ENCODE measurements at places on chromosomes 7 and 10. TPM values are rescaled to one million over a fixed set of nuclear protein-coding genes. Genes with fewer than 3 reads are reported as not detected.

DNA sequence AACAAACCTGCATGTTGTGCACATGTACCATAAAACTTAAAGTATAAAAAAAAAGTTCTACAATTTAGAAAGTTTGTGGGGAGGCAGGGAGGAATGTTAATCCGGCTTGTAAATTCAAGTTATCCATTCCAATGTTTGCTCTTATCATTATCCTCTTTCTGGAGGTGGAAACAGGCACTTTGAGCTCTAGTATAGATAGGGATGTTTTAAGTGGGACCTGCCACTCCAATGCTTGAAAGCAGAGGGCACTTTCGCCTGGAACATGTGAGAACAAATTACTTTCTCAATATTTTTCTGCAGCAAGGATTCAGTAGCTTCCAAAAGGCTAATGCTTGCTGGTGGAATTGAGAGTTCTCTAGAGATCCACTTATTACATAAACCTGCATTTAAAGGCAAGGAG is 45.6 kb downstream of the FEZF1 start:
- no peak for DNase-seq

Gene CAMK2G
- 29.1 TPM for total RNA-seq

Gene VSIR
- 66.6 TPM for total RNA-seq

GRCh38 chr7:25091779-25092178 is 33.3 kb downstream of the CYCS start:
- no peak for DNase-seq

Gene SLK
- 45.5 TPM for total RNA-seq

Gene WAPL
- 34.7 TPM for total RNA-seq

Gene UCN3
- total RNA-seq = not detected

DNA sequence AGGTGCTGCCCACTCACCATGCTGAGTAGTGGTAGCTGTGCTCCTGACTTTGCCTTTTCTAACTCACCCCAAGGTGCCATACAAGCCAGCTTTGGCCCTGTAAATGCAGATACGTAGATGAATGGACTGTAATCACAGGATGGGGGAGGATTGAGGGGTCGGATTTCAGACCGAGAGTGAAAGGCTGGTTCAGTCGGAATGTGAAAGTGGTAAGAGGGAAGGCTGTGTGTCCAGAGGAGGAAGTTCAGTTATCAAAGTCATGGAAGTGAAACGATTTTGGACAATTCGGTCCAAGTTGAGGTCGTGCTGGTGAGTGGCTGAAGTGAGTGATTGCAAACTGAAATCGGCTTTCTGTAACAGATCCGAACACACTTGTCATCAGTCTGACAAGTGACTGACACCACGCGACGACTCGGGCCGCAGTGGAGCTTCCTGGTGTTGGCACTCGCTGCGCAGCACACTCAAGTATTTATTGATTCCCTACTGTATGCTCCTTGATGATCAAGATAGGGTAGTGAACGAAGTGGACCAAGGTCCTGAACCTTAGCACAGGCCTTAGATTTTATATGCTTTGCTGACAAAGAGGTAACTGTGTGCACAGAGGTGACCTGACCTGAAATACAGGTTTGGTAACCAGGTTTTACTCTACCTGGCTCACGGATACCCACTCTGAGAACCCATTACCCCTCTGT is 10.5 kb downstream of the ZNF282 start:
- DNase-seq = no peak

- no peak for DNase-seq
These were observed 51.0 kb downstream of the CAV1 start for GRCh38 chr7:116575853-116576252.

DNA sequence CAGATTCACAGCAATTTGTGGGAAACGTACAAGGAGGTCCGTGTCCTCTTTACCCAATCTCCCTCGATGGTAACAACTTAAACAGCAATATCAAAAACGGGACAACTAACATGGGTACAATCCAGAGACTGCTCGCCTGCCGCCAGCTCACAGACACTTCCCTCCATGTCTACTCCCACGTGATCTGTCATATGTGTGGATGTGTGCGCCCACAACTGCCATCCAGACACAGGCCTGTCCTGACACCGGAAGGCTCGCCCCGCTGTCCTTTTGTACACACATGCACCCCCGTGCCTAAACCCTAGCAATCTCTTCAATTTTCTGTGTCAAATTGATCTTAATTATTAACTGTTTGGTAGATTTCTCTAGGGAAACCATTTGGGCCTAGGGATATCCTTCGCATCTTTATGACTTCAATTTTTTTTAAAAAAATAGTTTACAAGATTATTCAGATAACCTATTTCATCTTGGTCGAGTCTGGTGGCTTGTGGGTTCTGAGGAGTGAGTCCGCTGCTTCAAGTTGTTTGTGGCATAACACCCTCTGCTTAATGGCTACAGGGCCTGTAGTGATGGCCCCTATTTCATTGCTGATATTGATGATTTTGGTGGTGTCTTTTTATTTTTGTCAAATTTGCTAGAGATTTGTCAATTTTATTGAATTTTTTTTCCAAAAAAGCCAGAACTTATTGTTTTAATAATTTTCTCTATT is 260.6 kb downstream of the MAD1L1 start:
- no peak for DNase-seq

- no peak for DNase-seq
These were observed 180.3 kb upstream of the TCF7L2 start for GRCh38 chr10:112769611-112770370.

Gene HPSE2
- 3.0 TPM for total RNA-seq

Gene WEE2
- 0.06 TPM for total RNA-seq

GRCh38 chr7:82539969-82540368 is 96.4 kb upstream of the CACNA2D1 start:
- DNase-seq = no peak

- no peak for DNase-seq
These were observed 67.0 kb downstream of the CDK6 start for GRCh38 chr7:92769394-92769699.

Gene CDNF
- total RNA-seq = 2.1 TPM

Gene IQUB
- 6.9 TPM for total RNA-seq

DNA sequence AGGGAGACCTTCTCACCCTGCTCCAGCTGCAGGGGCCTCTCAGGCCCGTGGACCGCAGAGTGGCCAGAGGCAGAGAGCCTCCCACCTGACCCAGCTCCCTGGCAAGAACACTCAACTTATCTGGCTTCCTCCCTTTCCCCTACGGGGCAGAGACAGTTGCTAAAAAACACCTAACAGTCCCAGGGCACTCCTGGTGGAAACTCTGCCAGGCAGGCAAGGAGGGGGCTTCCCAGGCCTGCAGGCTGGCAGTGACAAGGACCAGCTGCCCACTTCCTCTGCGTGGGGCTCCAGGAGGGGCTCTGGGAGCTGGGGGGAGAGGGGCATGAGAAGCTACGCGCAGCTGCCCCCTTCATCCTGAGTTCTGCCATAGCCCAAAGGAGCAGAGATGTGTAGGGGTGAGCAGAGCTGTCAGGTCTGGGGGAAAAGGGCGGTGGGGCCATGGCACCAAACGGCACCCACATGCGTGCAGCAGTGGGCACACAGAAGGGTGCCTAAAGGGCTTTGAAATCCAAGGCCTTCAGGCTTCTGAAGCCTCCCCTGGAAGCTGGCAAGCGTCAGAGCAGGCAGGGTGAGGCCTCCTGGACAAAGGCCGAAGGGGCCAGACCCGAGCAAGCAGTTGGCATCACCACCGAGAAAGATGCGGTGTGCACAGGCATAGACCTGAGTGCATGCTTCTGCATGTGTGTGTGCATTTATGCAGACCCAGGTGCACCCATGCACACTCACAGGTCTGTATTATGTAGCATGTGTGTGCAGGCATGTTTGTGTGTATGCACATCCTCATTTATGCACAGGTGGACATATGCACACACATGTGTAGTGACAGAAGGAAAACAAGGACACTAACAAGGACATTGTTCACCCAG is 14.4 kb downstream of the SPOCK2 start:
- DNase-seq = no peak

Gene MMP21
- 0.13 TPM for total RNA-seq

GRCh38 chr10:116809483-116810119 is 39.7 kb upstream of the ENO4 start:
- DNase-seq = no peak

Gene SLC26A3
- 0.25 TPM for total RNA-seq

DNA sequence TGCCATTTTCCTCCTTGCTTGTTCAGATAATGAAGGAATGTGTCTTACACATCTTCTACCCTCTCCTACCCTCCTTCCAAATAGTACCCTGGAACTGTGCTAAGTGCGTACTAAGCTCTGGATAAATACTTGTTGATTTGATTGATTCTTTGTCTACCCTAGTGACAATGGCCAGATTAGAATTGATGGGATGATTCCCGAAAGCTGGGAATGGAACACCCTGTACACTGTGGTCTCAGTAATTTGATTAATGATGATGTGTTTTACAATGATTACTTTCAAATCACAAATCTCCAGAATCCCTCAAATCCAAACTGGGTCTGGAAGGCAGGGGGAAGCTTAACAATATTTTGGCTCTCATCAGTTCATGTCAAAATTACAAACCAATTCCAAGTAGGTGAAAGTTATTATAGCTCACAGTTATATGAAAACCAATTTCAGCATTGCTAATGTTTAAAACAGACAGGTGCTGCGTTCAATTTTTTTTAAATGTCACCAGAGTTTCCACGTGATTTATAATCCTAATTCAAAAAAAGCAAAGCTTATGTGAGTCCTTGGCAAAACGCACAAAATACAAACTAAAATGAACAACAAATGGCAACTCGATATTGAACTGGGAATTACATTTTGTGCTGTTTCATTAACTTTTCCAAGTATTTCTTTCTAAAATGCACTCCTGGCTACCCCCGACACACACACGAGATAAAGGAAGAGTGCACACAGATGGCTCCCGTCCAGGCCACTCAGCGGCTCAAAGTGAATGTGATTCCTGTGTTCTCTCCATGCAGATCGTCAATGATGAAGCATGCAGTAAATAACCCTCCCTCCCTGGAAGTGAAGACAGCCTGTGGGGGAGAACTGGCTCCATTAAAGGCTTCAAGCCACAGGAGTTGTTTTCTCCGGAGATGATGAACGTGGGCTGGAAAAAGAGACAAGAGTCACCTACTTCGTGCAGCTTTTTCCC is 21.7 kb upstream of the ADRB1 start:
- DNase-seq = peak; percentile 84

GRCh38 chr7:111308691-111309090 is 217.8 kb downstream of the LRRN3 start:
- DNase-seq = no peak

DNA sequence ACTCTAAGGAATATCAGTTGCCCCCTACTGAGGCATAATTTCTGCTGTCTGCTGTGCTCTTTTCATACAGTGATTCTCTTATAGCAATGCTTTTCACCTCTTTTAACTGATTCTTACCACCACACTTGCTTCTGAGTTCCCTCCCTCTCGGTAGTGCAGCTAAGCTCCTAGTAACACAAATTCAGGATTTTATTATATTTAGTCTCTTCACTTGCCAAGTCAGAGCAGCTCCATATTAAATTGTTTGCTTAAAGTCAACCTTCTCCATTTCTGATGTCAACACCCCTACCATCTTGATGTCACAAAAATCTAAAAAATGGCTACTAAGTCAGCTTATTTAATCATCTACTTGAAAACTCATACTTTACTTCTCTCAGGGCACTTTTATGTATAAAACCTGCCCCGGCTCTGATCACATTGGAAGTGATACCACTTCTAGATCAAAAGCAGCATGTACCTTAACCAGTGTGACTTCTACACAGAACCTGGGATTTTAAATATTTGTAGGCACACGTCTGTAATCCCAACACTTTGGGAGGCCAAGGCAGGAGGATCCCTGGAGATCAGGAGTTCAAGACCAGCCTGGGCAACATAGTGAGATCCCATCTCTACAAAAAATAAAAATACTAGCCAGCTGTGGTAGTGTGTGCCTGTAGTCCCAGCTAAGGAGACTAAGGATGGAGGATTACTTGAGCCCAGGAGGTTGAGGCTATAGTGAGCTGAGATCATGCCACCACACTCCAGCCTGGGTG is 55.3 kb downstream of the GDI2 start:
- no peak for DNase-seq

Gene SLIT1
- 0.35 TPM for total RNA-seq

GRCh38 chr7:38594949-38595348 is 36.2 kb downstream of the AMPH start:
- DNase-seq = peak; percentile 26
